LoVo (cell line): ENCODE measurements at places on chromosomes 5 and 9.
A peak's percentile ranks its signal among the peaks of the same experiment; 100 is the strongest.

DNA sequence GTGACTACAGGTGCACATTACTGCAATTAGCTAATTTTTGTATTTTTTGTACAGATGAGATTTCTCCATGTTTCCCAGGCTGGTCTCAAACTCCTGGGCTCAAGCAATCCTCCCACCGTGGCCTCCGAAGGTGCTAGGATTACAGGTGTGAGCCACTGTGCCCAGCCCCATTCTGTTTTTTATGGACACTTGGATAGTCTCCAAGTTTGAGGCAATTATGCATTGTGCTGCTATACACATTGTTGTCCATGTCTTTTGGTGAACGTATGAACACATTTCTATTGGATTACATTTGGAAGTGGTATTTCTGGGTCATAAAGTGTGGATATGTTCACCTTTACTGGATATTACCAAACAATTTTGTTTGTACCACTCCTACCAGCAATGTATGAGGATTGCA lies 22.4 kb upstream of the PLPP1 start:
- DNase-seq, result no peak

GRCh38 chr9:33306037-33306436 lies 15.7 kb downstream of the NFX1 start:
- DNase-seq, result no peak

DNA sequence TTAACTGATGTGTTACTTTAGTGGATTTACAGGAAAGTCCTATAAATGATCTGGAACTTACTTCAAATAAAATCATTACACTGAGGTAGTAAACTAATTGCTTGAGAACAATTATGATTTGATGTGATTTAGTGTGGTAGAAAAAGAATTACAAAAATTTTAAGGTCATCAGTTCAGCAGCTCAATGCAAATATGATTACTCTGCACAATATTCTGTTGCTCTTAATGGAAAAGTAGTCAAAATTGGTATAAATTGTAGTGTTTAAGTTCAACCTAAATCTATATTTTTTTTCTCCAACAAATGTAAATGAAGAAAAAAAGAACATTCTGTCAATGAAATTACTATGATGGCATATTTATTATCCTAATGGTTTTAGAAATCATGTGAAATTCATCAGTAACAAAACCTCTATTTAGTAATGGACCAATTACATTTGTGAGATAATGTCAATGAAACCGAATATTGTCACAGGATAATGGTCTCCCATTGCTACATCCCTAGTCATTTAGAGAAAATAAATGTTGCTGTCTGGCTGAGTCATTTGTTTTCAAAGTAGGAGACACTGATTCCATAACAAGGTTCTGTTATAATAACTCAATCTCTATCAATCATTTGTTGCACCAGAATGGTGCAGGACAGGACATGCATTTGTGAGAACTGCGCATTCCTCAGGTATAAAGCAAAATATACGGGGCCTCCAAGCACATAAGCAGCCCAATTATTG lies 177.1 kb downstream of the NFIB start:
- no peak for DNase-seq

DNA sequence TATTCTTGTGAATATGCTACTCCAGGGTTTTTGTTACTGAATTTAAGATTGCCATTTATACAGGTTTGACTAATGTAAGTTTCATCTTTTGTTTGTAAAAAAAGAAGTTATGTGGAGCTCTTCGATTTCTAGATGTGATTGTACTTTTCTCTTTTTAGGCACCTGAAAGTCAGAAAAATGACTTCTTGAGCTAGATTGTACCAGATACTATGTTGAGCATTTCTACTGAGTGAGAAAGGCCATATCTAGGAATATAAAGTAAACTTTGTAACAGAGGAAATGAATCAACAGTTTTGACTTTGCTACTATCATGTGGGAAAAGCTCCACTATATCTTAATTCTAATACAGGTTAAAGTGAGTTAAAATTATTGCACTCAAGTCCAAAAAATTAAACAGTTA lies 25.1 kb downstream of the SMC5 start:
- no peak for DNase-seq

DNA sequence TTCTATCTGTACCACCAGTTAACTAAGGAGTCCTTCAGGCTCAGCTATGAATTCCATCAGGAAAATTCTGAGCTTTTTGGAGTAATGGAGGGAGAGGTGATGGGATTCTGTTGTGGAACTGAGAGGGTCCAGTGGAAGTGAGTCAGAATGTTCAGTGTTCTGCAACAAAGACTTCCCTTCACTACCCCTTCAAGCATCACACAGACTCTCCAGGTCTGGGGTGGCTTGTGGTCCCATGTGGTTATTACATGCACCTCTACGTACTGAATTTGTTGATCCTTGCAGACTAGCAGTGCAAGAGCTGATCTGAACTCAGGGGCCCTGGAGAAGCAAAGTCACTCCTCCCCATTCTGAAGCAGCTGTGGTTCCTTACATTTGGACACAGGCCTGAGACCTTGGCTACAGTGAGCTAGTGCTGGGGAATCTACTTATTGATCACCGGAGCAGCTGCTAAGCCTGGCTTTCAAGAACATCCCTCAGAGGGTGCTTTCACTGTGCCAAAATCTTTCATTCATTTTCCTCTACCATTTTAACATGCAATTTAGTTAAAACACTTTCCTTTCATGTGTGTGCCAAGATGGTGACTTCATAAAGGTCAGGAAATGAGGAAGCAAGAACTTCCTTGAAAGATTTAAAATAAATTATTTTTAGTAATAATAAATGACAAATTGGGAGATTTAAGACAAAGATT lies 75.0 kb upstream of the TNC start:
- no peak for DNase-seq

GRCh38 chr5:98935206-98935605 lies 6.4 kb upstream of the CHD1 start:
- DNase-seq, result no peak

DNA sequence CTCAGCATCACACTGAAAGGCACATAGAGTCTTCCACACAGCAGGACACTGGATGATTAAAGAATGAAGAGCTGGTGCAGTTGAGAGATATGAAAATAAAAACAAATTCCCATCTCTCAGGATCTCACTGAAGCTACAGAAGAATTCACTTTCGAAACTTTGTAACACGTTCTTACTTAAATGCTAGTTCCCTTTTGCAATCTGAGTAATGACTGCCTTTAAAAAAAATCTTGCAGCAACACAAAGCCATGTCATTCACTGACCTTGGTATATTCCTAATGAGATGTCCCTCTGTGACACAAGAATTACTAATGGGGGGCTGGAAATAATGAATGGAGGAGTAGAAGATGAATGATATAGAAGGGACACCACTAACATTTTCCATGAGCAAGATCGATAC lies 201.8 kb downstream of the GLIS3 start:
- no peak for DNase-seq

- no peak for DNase-seq
Observed at GRCh38 chr5:139964266-139964993, 78.7 kb downstream of the NRG2 start.

GRCh38 chr5:65262649-65263059 lies 219.1 kb downstream of the ADAMTS6 start:
- no peak for DNase-seq

GRCh38 chr9:77725820-77726219 lies 77.7 kb upstream of the GNA14 start:
- DNase-seq, result no peak

DNA sequence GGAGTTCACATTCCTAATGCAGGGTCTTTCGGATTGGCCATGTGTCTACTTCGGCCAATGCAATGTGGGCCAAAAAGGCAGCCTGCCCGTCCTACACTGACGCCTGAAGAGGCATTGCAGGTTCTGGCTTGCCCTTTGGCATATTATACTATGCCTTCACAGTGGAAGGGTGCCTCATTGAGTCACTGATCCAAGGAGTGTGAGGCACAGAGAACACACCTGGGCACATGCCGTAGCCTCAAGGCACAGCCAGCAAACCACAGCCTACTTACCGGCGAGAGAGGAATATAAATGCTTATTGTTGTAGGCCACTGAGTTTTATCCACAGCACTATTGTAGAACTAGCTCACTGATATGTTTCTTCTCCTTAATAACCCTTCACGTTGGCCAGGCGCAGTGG lies 409.6 kb downstream of the GADD45G start:
- DNase-seq, result no peak

GRCh38 chr9:121732886-121733285 lies 81.5 kb downstream of the DAB2IP start:
- DNase-seq, result no peak

DNA sequence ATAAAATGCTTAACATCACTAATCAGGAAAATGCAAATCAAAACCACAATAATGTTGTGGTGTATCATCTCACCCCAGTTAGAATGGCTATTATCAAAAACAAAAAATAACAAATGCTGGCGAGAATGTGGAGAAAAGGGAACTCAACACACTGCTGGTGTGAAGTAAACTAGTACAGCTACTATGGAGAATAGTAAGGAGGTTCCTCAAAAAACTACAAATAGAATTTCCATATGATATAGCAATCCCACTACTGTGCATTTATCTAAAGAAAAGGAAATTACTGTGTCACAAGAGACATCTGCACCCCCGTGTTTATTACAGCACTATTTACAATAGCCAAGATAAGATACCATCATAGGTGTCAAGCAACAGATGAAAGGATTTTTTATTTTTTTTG lies 214.5 kb upstream of the RASA1 start:
- DNase-seq, result no peak

- no peak for DNase-seq
Observed at GRCh38 chr5:44845777-44846176, 37.0 kb downstream of the MRPS30 start.

- no peak for DNase-seq
Observed at GRCh38 chr5:150672237-150672883, 11.3 kb downstream of the MYOZ3 start.

DNA sequence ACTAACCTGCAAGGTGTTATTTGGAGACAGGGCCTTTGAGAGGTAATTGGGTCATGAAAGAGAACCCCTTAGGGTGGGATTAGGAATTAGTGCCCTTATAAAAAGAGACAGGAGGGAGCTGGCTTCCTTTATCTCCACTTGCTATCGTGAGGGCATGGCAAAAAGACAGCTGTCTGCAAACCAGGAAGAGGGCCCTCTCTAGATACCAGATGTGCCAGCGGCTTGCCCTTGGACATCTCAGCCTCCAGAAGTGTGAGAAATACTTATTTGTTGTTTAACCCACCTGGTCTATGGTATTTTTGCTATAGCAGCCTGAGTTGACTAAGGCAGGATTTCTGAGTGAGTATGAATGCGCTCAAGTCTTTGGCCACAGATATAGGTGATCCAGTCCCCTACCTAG lies 978 bp upstream of the RGS14 start:
- DNase-seq, result no peak

DNA sequence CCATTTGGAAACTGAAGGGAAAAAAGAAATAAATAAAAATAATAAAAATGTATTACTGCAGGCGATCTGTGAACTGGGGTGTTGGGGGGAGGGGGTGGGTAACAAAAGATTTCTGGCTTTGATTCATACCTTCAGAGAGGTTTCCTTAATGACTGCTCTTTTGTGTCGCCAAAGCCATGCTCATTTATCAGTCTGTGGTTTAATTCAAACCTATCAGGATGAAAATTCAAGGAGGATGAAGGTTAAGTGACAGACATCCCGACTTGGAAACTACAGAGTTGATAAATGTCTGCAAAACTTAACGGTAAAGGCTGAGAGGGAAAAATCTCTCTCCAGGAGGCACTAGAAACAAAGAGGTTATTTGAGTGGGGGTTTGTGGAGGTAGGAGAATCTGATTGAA lies 278.2 kb downstream of the PSAT1 start:
- no peak for DNase-seq

- no peak for DNase-seq
Observed at GRCh38 chr9:97366476-97366875, 45.4 kb upstream of the TDRD7 start.

DNA sequence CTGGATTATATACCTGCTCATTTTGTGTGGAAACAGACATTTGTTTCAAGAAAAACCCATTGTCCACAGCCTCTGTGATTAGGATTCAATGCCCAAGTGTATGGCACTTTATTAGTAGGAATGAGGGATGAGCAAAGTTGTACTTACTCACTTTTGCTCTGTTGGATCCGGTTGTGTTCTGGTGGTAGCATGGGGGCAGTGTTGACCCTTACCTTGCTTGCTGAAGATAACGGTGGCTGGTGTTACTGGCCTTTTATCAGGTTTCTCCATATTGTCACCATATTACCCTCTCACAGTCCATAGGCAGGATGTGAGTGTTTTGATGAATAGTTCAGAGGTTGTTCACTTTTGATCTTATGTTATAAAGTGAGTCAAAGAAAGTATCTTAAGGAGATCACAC lies 42.7 kb upstream of the NUDT12 start:
- no peak for DNase-seq

DNA sequence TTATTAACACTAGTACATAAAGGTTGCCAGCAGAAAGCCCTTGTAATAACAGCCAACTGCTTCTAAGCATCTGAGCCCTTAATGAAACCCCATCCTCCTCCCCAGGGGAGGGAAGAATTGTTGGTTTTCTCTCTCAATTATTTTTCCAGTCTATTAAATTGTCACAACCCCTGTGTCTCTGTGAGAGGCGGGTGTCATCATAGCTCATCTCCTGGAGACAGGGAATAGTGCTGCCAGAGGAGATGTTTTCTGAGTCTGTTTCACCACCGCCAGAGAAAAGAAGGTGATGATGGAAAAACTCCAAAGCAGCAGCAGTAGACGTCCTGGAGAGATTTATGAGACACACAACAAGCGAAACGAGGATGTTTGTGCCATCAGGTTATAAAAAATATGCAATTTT lies 271.1 kb upstream of the NMUR2 start:
- DNase-seq, result no peak

DNA sequence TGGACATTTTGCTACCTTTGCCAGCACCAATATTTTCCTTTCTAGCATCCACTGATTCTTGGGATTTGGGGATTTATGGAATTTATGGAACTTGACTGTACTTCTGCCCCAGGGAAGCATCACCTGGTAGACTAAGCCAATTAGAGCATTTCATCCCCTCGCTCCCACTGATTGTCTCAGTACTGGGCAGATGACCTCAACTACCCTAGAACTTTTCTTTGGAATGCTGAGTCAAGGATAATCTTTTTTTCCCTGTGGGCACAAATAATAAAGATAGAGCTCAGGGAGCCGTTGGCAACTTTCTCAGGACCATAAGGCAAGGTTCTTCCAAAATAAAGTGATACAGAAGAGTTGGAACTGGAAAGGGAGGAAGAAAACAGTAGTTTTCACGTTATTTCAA lies 438.4 kb downstream of the PLK2 start:
- DNase-seq, result peak; percentile 0

GRCh38 chr9:34365282-34365681 lies 11.4 kb downstream of the MYORG start:
- DNase-seq, result no peak

DNA sequence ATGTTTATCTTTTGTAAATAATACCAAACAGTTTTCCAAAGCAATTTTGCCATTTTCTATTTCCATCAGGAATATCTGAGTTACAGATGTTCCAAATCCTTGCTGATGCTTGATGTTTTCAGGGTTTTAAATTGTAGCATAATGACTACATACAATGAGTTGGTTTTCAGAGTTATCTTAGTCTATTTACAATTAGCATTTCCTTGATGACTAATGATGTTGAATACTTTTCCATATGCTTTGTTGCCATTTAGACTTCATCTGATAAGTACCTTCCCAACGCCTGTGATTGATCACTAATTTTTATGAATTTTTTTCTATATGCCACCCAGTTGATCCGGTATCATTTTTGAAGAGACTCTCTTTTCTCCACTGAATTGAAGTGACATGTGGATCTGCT lies 102.3 kb downstream of the SLC25A46 start:
- no peak for DNase-seq

GRCh38 chr9:133534346-133535291 lies at the start of gene ADAMTSL2:
Gene ADAMTSL2, plus strand, starts transcription at chr9:133534704. Its CDS starts 2,009 bp downstream, at chr9:133536713.
- DNase-seq, result no peak

GRCh38 chr5:5140479-5141338 lies 579 bp downstream of the ADAMTS16 start:
- no peak for DNase-seq
